ENCODE measurements at places on chromosomes 13 and 19. TPM values are rescaled to one million over a fixed set of nuclear protein-coding genes. Genes with fewer than 3 reads are reported as not detected.
A peak's percentile ranks its signal among the peaks of the same experiment; 100 is the strongest.

ACP7 gene
- not detected for polyA plus RNA-seq

GRCh38 chr19:5795382-5795919 lies 4.5 kb upstream of the DUS3L start:
- no peak for DNase-seq

DNA sequence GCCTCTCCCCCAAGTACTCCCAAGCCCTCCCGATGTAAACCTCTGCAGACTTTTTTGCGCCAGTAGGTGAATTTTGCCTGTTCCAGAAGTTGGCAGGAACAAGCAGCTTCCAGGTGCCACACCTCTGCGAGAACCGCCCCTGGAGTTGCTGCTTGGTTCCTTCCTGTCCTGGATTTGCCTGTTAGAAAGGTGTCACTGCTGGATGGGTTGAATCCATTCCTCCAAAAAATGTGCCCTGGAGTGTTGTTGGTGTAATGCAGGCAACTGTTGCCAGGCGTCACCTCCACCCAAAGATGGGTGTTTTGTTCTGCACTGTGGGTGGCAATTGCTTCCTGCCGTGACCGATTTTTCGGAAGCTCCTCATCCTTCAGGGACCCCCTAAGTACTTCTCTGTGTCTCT lies 5.7 kb downstream of the PGPEP1 start:
- no peak for DNase-seq

- no peak for DNase-seq
These were observed 16.3 kb downstream of the IL17D start for GRCh38 chr13:20719783-20720182.

ZBTB32 gene
- polyA plus RNA-seq = 0.08 TPM

- no peak for DNase-seq
These were observed 139.4 kb downstream of the HS6ST3 start for GRCh38 chr13:96229356-96229755.

LGALS4 gene
- 0.45 TPM for polyA plus RNA-seq

- DNase-seq = no peak
These were observed 13.9 kb upstream of the LGALS16 start for GRCh38 chr19:39641773-39642172.

STOML3 gene
- 0.13 TPM for polyA plus RNA-seq

DMPK gene
- polyA plus RNA-seq = 272 TPM

GRCh38 chr13:71597150-71597549 lies 269.9 kb downstream of the DACH1 start:
- no peak for DNase-seq

DNA sequence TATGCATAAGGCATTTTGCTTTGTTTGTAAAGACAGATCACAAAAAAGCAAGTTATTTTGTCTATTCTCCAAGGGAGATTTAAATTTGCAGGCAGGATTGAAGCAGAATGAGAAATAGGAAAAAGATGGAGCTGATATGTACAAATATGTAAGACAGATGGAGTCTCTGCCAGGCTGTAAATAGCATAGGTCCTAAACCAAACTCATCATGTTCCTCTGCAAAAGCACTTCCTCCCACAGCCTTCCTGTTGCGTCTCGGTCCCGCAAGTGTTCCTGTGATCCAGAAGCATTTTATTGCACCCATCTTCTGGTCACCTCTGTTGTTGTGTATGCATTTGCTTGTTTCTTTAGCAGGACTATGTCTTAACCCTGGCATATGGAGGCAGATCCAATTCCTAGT lies 95.7 kb upstream of the CLDN10 start:
- peak; percentile 28 for DNase-seq

- no peak for DNase-seq
These were observed 8.7 kb downstream of the RPS28 start for GRCh38 chr19:8329996-8330395.

DNA sequence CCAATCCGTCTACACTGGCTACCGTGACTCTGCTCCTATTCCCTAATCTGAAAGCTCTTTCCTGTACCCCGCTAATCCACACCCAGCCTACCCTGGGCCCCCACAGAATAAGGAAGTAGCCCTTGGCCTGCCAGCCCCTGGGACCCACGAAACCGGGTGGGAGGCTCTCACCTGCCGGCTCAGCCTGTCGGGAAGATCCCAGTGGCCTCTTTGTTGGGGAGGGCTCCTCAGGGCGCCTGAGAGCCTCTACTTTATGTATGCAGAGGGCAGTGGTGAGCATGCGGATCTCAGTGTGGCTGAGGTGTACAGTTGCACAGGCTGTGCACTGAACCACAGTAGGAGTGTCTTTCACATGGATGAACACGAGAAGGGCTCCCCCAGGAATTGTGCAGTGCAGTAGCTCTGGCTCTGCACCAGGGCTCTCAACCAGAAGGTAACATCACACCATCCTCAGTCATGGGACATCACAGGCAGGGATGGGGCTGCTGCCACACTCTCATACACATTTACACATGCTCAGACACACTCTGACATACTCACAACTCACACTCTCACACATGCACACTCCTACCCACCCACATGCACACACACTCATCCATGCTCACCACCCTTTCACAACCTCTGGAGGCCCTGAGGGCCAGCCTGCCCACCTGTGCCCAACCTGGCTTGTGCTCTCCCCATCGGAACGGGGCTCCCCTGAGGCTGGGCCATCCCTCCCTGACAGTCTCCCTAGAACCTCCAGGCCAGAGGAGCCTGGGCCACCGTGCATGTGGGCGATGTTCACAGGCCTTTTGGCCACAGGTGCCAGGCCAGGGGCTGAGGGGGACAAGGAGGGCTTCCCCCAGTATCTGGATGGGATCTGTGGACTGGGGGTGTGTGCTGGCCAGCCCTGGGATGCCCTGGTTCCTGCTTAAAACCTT lies 135.0 kb downstream of the URI1 start:
- DNase-seq = no peak

CEACAM19 gene
- 9.3 TPM for polyA plus RNA-seq

GRCh38 chr13:100559886-100560285 lies 28.7 kb downstream of the GGACT start:
- no peak for DNase-seq

DNA sequence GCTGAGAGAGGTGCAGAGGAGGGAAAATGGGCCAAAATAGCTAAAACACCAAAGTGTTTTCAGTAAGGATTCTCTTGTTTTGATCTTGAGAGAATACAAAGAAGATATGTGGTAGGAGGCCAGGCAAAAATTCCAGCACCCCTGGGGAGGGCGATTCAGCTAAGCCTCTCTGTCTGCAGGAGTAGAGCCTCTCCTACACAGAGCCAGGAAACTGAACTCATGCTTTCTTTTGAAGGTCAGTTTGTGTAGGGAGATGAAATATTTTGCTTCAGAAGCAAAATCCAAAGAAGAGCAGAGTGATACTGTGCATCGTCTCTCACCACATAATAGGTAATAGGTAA lies 565.0 kb downstream of the FGF9 start:
- DNase-seq = no peak

DNA sequence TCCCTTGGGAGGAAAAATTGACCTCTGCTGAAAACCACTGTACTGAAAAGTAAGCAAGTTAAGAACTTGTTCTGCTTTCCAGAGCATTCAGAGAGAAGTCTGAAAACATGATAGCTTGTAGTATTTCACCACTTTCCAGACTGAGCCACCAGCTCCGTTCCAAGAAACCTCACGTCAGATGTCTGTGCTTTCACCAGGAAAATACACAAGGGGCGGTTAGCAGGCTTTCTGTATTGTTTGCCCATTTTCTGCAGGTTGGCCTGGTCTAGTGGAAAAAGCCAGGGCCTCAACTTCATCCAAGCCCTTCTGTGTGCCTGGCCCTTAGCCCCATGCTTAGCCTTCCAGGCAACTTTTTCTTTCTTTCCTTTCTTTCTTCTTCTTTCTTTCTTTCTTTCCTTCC lies 36.4 kb downstream of the RXFP2 start:
- peak; percentile 82 for DNase-seq

- no peak for DNase-seq
These were observed 2.0 kb downstream of the GYS1 start for GRCh38 chr19:48991011-48991609.

DNA sequence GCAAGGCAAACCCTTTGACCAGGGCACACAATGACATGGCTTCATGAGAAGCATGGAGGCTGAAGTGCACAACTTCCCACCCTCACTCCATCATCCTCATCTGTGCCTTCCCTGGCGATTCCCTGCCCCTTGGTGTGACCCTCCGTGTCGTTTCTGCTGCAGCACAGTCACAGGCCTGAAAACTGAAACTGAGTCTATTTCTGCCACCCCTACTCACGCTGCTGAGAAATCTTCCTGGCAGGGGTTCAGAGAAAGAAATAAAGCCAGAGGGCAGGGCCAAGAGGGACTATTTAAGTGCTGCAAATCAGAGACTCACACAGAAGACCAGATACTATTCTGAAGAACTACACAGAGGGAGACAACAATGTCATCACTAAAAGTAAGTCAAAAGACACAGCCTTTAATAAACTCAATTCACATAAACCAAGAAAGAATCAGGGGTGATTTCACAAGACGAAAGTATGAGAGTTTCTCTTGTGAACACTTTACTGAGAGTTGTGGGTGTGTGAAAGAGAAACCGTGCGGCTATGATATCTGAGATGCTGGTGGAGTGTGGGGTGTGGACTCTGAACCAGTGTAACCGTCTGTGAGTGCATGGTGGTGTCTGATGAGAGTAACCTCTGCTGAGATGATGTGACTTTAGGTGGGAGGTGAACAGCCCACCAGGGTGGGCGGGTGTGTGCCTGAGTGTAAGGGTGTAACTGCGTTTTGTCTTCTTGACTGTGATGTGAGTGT lies 23.5 kb downstream of the LGALS16 start:
- DNase-seq = peak; percentile 19

- no peak for DNase-seq
These were observed 55.2 kb upstream of the FLT1 start for GRCh38 chr13:28550091-28550490.

GRCh38 chr13:26541041-26541440 lies 16.4 kb upstream of the WASF3 start:
- DNase-seq = no peak

DNA sequence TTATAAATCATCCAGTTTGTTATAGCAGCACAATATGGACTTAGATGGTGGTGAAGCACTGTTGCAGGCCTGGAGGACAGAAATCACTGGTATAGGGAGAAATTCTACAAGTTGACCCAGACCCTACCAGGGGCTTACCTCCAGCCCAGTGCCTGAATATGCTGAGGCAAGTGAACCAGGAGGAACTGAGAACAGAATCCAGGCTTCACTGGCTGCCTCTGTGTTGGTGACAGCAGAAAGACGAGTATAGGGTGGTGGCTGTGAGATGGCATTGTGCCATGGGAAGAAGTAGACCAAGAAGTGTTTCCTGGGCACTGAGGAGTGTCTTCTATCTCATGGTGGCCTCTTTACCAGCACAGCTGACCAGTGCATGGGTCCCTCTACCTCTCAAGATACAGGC lies 15.9 kb upstream of the EID2 start:
- DNase-seq = no peak

- DNase-seq = no peak
These were observed 52.4 kb downstream of the SKA3 start for GRCh38 chr13:21123956-21124355.

DNA sequence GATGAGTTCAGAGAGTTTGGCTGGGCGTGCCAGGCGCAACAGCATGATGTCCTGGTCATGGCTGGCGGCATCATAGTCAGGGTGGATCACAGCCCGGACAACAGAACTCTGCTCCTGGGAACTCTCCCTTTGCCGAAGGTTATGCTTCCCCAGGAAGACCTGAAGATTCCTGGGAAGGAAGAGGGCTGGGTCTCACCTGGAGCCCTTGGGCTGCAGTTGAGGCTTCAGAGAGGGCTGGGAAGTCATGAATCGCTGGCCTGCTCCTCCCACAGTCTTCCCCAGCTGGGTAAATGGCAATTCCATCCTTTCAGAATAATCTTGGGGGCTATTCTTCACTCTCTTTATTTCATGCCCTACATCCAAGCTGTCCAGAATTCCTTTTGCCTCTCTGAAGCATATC lies 6.0 kb downstream of the KLK6 start:
- no peak for DNase-seq

KBTBD6 gene
- polyA plus RNA-seq = 11.9 TPM

DNA sequence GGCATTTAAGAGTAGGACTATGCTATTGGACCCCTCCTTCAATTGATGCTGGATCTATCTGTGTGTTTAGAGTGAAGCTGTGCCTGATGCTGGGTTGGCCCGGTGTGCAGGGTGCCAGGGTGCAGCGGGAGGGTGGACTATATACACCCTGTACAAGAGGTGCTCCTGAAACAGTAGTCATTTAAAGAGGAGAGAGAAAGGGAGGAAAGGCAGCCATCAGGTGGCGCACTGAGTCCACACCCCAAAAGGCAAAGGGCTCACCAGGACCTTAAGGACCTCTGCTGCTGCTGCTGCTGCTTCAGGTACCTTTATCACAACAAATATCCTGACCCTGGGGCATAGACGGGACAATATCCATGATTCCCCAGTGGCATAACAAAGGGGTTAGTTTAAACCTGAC lies 39.4 kb downstream of the ZNF136 start:
- peak; percentile 7 for DNase-seq

DNA sequence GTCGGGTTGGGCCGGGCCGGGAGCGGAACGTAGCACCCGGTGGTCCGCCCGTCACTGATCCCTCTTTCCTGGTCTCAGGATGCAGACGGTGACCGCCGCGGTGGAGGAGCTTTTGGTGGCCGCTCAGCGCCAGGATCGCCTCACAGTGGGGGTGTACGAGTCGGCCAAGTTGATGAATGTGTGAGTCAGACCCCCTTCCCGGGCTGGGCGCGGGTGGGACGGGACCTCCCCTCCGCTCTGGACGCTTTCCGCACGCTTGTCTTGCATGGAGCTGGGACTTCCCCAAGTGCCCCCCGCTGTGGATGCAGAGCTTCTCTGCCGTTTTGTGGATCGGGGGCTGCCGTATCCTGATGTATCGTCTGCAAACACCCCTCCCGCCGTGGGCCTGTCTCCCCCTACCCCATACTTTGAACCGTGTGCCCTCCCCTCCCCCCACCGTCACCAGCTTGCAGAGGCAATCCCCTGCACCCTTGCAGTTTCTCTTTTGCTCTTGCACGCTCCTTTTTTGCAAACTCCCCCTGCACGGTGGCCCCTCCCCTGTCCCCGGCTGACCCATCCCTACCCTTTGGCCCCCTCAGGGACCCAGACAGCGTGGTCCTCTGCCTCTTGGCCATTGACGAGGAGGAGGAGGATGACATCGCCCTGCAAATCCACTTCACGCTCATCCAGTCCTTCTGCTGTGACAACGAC lies 669 bp downstream of the GADD45B start:
- no peak for DNase-seq

GRCh38 chr19:40610396-40611064 lies 9.4 kb downstream of the LTBP4 start:
- no peak for DNase-seq

- peak; percentile 54 for DNase-seq
These were observed 8.8 kb upstream of the BBC3 start for GRCh38 chr19:47239610-47240296.

DNA sequence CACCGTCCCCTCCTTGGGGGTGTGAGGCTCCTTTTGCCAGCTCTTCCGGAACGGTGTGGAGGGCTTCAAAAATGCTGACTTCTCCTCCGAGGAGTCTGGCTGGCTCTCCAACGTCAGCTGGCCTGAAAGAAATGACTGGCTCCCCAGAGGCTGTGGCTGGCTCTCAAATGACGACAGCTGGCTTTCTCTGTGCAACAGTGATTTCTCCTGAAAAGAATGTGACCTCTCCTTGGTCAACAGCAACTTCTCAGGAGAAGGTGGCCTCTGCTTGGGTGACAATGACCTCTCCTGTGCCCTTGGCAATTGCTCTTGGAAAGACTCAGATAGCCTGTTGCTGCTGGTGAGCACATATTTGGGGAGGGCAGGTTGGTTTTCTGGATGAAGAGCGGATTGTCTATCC lies 29.2 kb downstream of the ONECUT3 start:
- no peak for DNase-seq

ZNF723 gene
- not detected for polyA plus RNA-seq

- no peak for DNase-seq
These were observed 62.7 kb downstream of the F2RL3 start for GRCh38 chr19:16951529-16951928.

Measured in muscle of back (tissue), 13 donors.